ENCODE measurements at places on chromosomes 3 and 15.
A peak's percentile ranks its signal among the peaks of the same experiment; 100 is the strongest.

GRCh38 chr3:177983320-177983719 is 552.9 kb upstream of the KCNMB2 start:
- no peak for DNase-seq

GRCh38 chr3:53482227-53482626 is 12.2 kb upstream of the CACNA1D start:
- no peak for DNase-seq

DNA sequence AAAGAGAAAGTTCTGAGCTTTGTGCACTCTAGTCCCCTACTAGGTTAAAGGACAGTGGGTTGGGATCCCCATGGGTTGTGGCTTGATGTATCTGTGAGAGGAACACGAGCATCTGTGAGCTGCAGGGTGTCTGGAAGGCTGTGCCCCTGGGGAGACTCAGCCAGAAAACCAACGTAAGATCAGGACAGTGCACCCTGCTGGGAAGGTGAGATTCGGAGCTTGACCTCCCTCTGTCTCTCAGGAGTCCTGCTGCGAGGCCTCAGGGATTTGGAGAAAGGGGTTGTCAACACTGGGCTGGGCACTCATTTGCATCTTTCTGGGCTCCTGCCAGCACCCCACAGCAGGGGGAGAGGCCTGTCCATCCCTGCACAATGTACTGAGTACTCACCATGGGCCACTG is 15.2 kb downstream of the ANKRD63 start:
- DNase-seq = no peak

DNA sequence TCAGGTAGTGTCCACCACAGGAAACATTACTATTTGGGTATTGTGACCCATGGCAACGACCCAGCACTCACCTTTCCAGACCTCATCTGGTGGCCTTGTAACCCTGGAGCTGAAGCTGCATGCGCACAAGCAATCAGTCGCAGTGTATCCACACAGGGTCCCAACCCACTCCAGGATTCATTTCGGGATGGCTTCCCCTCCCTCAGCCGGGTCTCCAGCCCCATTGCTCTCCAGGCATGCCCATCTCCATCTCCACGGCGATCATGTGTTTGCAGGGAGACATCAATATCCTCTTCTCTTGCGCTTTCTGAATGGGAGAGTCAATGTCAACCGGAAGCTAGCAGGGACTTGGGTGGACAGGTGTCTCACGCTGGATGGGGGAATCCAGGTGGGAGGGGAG is 35.2 kb downstream of the GOLGA6L2 start:
- DNase-seq = no peak

GRCh38 chr3:99549957-99550603 is 88.3 kb upstream of the COL8A1 start:
- DNase-seq = no peak

GRCh38 chr3:107674371-107674770 is 151.6 kb downstream of the BBX start:
- DNase-seq = no peak

DNA sequence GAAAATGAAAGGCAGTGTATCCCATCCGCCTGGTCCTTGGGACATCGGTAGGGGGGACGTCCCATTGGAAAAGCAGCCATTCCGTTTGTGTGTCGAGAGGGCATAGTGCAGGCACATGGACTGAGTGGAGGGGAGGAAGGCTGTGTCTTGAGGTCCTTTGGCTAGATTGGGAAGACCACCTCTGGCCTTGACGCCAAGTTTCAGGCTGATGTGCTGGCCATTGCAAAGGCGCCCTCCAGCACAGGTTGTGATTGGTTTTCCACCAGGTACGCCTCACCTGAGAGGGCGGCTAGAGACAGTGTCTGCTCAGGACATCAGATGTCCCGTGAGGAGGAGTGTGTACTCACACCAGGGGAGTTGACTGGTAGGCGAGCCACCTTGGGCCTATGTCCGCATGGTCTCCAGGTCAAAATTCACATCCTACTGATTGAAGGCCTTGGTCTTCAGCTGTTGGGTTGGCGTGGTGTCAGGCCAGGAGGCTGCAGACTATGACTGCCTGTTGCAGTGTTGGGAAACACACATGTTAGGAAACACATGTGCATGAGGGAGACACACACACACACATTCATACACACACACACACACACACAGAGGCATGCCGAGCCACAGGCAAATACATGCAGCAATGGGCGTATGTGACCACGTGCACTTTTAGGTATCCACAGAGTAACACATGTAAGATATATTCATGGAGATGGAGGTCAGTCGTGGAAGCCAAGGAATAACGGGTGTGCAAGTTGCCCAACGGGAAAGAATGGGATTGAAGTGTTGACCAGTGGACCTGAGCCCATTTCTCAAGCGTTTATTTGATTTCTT is 98.4 kb downstream of the SNRPN start:
- no peak for DNase-seq

GRCh38 chr3:71771126-71771525 is 13.8 kb downstream of the PROK2 start:
- no peak for DNase-seq

- DNase-seq = no peak
Observed at GRCh38 chr3:45183872-45184262, 37.7 kb upstream of the CDCP1 start.

DNA sequence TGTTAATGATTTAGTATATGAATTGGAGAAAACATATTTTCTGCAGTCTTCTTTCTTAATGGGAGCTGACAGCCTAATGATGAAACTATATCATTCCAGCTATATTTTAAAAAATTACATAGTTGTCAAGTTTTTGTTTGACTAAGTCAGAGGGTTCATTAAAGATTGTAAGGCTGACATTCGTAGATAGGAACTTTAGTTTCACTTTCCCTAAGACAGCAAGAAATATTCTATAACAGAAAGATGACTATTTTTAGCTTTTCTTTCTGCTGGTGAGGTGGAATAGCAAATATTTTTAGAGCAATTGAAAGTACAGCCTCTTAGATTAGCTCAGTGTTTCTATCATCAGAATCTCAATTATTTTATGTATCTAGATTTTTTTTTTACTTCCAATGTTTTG is 60.2 kb downstream of the PIAS1 start:
- DNase-seq = no peak

GRCh38 chr3:176562331-176562730 is 635.0 kb downstream of the TBL1XR1 start:
- DNase-seq = no peak

GRCh38 chr3:139111392-139112229 is 66.9 kb upstream of the PRR23C start:
- DNase-seq = peak; percentile 4

GRCh38 chr3:127762787-127763105 is 59.6 kb downstream of the MGLL start:
- DNase-seq = no peak

DNA sequence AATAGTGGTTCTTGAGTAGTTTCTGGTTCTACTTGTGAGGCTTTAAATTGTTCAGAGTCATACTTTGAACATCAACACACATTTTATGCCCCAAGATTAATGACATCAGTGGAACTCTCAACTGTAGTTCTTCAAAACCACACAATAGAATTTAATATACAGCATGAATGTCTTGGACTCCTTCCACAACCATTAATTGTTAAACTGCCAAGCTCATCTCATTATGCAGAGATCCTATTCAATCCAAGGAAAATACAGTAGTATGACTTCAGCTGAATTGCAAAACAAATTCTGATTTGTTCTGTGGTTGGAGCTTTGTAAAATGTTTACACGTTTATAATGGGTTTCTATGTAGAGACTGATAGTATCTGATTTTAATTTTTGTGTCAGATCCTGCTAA is 199.2 kb upstream of the SLC2A2 start:
- DNase-seq = no peak

DNA sequence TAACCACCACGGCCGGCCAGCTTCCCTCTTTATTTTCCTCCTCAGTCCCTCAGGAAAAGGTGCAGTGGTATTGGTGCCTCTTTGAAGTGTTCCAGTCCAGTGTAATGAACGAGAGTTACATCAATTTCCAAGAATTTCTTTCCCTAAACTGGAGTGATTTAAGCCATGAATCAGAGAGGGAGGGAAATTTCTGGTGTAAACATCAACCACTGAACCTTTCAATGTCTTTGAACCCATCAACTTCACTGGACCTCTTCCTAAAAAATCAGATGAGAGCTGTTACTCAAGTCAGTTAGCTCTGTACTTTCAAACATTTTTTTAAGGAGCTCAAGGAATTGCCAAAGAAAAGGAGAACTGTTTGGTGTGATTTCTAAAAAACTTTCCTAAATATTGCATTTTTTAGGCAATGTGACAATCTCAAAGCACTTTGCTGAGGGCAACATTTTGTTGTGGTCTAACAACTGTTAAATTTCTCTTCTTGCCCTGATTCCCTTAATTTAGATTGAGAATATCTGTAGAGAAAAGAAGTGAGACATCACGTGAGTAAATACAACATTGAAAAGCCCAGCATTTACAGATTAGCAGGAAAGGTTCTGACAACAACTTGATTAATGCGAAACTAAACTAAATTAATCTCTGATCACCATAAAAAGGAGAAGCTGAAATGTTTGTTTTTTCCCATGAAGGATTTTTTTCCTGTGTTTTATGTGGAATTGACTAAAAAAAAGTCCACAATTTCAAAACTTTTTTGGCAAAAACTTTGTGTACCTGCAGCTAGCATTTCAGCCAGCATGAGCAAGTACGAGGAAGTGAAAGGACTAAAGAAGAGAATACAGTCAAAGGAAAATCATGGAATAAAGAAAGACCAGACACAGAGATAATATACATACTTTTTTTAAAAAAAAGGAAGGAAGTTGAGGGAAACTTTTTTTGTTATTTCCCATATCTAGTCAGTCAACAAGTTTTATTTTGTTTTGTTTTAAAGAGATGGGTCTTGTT is 9.1 kb upstream of the DAZL start:
- no peak for DNase-seq

DNA sequence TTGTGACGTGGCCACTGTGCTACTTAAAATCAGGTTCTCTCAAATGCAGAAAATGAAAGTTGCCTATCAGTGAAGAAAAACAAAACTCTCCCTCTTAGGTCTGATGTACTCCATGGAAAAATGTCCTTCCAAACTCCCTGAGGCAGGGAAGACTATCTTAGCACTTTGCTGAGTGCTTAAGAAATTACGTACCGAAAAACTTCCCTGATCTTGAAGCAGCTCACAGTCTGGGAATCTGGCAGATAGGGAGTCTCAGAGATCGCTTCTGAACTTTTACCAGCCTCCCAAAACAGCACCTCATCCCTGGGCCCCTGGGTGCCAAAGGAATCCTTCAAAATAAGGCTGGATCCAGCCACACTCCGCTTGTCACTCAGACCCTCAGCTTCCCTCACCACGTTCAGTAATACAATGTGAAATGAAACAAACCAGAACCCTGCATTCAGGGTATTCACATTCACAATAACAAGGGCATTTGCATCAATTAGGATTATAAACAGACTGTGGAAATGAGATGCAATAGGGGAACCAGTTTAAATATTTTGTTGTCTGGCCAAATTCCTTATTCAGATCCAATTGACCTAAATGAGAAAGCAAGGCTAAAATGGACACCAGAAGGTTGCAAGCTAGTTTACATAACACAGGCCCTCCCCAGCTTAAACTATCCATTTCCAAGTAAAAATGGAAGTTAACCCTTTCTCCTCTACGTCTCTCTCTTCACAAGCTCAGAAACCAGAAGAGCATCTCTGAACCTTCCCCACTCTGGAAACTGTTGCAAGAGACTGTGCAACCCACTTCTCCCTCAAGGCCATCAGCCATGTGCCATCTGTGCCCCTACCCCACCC is 20.9 kb downstream of the OSBPL10 start:
- no peak for DNase-seq

DNA sequence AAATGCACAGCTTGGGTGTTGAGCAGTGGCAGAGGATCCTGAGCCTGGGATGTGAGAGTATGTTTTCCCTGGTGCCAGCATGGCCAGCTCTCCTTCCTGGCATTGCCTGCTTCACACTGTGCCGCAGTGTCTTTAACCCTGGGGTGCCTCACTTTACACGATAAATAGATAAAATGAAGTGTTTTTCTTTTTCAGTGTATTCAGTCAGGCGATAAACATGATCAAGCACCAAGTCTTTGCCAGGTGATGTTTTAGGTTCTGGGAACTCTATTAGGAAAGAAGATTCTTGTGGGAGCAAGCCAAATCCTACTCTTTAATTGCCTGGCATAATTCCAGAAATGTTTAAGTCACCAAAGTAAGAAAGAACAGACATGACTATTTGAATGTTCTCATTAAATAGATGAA is 14.0 kb downstream of the ABHD6 start:
- DNase-seq = no peak

DNA sequence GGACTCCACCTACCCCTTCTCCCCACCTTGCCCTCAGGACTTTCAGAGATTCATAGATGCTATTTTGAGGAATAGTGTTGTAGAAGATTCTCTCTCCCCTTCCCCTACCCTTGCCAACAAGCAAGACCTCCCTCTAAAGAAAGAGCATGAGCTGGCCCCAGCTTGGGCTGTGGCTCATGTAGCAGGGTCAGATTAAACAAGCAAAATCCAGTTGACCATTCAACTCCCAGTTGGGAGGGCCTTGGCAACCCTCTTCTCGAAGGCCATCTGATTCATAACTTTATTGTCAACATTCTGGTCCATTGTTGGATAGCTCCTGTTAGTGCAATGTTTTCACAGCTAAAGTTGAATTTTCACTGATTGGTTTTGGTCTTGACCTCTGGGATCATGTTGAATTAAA is 41.1 kb downstream of the TNFAIP8L3 start:
- no peak for DNase-seq

DNA sequence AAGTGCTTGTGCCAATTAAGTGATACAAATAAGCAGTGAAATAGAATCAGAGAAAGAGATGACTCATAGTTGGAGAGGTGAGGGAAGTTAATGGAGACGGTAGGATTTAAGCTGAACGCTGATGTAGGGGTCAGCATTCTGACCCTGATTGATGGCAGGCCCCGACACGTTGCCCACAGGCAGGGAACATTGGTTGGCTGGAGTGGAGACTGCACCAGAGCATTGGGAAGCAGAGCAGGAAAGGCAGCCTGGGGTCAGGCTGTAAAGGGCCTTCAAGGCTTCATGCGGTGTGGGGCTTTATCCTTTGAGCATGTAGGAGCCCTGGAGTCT is 68.6 kb downstream of the DCUN1D1 start:
- DNase-seq = no peak

DNA sequence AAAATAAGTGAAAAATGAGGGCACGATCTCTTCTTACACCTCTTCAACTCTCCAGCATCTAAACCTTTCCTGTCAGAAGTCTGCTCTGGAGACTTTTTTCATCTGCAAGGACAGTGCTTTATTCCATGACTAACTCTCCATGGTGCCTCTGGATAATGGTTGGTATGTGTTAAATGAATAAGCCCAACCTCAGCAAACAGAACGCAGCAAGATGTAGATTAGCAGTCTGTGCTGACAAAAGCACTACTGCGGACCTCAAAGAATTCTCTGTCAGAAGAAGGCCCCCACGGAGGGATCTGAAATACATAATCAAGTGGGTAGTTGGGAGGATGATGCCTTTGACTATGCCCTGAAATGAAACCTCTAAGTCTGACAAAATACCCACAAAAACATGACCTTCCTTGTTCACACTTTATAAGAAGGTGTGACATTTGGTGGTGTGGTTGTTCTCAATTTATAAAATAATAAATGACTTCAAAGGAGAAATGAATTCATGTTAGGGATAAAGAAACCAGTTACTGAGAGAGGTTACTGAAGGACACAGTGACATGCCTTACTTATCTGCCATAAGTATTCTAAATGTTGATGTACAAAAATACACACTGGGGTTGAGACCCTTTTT is 43.2 kb upstream of the ADCY5 start:
- DNase-seq = no peak
